ENCODE measurements at places on chromosomes 4 and X. TPM values are rescaled to one million over a fixed set of nuclear protein-coding genes. Genes with fewer than 3 reads are reported as not detected.
A peak's percentile ranks its signal among the peaks of the same experiment; 100 is the strongest.

Gene GLOD5
- not detected for total RNA-seq

Gene LGI2
- total RNA-seq, result 2.2 TPM

Gene SUPT20HL1
- total RNA-seq, result not detected

Gene PNCK
- total RNA-seq, result 0.73 TPM

Gene AKAP4
- not detected for total RNA-seq

Gene HEPH
- 11.1 TPM for total RNA-seq

Gene LETM1
- 32.5 TPM for total RNA-seq

DNA sequence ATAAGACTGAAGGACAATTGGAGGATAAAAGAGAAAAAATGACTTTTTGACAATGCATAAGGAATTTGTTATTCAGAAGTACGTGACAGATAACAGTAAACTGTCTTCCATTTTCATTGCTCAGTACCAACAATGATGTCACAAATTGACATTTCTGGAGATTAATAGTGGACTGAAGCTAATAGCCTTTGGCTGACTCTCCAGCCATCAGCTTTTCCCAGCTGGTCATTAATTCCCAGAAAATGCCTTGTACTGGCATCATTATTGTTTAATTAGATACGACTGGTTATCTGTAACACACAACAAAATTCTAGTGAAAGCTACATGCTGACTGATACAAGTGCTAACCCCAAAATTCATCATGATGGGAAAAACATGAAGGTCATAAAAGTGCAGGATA, 147.9 kb upstream of the FGF13 start:
- no peak for DNase-seq
- H3K27ac ChIP-seq, result no peak overlapping the region
- no peaks in the 10 kb centered on the region for H3K27me3 ChIP-seq
- H3K36me3 ChIP-seq, result no peaks in the 10 kb centered on the region

DNA sequence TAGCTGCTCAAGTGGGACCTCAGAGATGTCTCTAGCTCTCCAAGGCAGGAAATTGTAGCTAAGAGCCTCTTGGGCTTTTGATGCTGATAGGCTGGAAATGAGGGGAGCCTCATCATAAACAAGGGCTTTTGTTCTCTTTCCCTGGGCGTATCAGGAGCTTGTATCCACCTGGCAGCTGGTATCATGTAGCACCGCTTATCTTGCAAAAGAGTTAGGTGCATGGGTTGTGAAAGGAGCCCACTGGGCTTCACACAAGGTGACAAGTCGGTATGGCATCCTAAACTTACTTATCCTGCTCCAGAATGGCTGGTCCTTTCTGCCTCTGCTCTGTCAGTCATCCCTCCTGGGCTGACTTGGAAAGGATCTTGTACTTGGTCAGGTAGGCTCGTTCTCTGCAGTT, 565.8 kb downstream of the GRXCR1 start:
- no peaks in the 10 kb centered on the region for H3K27me3 ChIP-seq
- H3K4me1 ChIP-seq, result no peaks in the 10 kb centered on the region
- H3K36me3 ChIP-seq, result no peaks in the 10 kb centered on the region
- H3K4me3 ChIP-seq, result no peak overlapping the region
- no peak overlapping the region for H3K27ac ChIP-seq

GRCh38 chrX:7841084-7841805, 1.7 kb upstream of the VCX start:
- no peaks in the 10 kb centered on the region for H3K4me1 ChIP-seq
- H3K27me3 ChIP-seq, result no peaks in the 10 kb centered on the region
- no peak for DNase-seq
- no peak overlapping the region for H3K4me3 ChIP-seq

DNA sequence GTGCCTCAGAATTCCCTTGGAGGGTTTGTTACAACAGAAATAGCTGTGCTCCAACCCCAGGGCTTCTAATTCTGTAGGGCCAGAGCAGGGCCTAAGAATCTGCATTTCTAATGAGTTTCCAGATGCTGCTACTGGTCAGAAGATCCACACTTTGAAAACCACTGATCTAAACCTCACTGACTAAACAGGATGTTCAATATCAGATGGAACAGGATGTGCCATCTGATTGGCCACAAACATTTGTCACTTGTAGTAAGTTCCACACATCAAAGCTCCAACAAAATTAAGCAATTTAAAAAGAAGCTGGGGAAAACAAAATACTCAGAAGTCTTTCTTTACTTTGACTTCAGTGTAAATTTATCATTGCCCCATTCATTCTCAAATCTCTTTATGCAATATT, 14.3 kb downstream of the CASK start:
- H3K27me3 ChIP-seq, result no peaks in the 10 kb centered on the region
- H3K4me3 ChIP-seq, result no peak overlapping the region
- H3K27ac ChIP-seq, result no peak overlapping the region
- no peak for DNase-seq
- H3K36me3 ChIP-seq, result no peaks in the 10 kb centered on the region

DNA sequence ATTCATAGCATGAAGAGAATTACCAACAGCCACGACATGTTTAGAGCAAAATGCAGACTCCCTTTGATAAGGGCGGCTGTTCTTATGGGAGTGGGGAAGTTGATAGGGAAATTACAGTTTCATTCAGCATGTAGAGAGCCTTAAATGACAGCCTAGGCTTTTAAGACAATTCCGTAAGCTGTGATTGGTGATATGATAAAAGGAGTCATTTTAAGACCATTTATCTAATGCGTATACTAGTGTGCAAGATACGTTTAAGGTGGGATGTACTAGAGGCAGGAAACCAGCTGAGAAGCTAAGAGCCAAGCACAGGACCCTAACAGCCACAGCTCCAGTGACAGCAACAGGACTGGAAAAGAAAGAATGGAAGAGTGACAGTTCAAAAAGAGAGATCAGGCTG, 102.2 kb upstream of the ZFP42 start:
- H3K36me3 ChIP-seq, result no peaks in the 10 kb centered on the region
- H3K4me3 ChIP-seq, result no peak overlapping the region
- no peaks in the 10 kb centered on the region for H3K27me3 ChIP-seq

DNA sequence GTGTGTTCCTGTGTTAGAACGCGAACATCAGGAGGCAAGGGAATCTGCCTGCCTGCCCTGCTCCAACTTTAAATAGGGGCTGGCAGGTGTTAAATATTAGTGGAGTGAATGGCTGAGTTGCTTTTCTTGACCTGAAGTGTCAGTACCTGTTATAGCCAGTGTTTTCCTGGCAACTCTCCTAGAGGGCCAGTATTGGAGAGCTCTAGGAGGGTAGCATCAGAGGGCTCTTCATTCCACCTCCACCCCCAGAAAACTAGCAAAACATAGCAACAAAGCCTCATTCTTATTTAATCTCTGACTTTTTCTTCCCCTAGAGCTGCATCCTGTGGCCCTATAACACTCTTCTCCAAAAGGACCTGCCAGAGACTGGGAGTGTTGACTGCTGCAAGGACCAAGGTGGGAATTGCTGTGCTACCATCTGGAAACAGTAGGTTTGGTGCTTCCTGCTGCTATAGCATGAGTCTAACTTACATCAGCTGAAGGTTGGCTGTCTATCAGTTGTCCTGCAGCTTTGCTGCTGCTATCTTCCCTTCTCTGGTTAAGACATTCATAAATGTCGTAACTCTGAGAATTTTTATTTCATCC, 33.5 kb downstream of the SGMS2 start:
- no peak for DNase-seq
- no peaks in the 10 kb centered on the region for H3K27me3 ChIP-seq
- H3K27ac ChIP-seq, result no peak overlapping the region
- no peaks in the 10 kb centered on the region for H3K4me1 ChIP-seq
- H3K36me3 ChIP-seq, result no peaks in the 10 kb centered on the region

GRCh38 chr4:105652286-105652888, 56.1 kb downstream of the INTS12 start:
- no peak for DNase-seq
- no peaks in the 10 kb centered on the region for H3K36me3 ChIP-seq
- no peaks in the 10 kb centered on the region for H3K4me1 ChIP-seq
- no peaks in the 10 kb centered on the region for H3K27me3 ChIP-seq

DNA sequence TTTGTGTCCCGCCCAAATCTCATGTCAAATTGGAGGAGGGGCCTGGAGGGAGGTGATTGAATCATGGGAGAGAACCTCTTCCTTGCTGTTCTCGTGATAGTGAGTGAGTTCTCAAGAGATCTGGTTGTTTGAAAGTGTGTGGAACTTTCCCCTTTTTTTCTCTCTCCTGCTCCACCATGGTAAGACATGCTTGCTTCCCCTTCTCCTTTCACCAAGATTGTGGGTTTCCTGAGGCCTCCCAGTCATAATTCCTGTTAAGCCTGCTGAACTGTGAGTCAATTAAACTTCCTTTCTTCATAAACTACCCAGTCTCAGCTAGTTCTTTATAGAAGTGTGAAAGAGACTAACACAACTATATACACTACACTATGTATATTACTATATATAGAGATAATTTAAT, 697.8 kb upstream of the HS3ST1 start:
- H3K36me3 ChIP-seq, result no peaks in the 10 kb centered on the region
- H3K27ac ChIP-seq, result no peak overlapping the region
- no peaks in the 10 kb centered on the region for H3K4me1 ChIP-seq
- H3K27me3 ChIP-seq, result no peaks in the 10 kb centered on the region
- no peak overlapping the region for H3K4me3 ChIP-seq
- DNase-seq, result no peak

DNA sequence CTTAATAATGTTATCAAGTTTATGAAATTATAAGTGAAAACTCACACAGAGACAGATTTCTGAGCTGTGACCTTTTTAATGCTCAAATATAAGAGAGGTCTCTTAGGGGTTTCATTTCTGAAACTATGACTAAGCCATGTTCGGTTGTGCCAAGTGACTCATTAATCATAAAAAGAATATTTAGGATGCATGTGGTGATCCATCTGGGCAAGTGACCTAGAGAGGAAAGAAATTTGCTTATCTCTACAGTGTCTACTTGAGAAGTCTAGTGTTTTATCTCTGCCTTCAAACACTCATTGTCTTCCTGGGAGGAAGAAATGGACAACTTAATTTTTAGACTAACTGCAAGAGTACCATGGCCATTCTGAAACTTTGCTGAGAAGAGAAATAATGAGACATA, 545.3 kb upstream of the GRID2 start:
- H3K27ac ChIP-seq, result no peak overlapping the region
- H3K36me3 ChIP-seq, result no peaks in the 10 kb centered on the region
- no peak for DNase-seq
- H3K27me3 ChIP-seq, result no peaks in the 10 kb centered on the region
- no peaks in the 10 kb centered on the region for H3K4me1 ChIP-seq

DNA sequence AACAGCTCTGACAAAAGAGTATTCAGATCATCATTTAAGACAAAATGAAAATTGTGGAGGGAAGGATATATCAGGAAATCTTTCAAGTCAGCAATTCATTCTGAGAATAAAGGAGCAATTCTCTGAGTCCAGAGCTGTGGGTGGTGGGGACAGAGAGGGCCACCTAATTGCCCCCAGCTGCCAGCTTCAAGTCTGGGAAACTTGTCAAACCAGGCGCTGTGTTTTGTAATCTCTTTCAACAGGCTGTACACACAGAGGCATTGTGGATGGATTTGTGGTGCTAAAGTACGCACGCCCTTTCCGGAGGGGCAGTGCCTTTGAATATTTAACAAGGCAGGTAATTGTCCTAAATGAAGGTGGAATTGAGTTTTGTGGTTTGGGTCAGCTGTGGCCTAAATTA, 591.1 kb upstream of the BOD1L1 start:
- no peak overlapping the region for H3K4me3 ChIP-seq
- H3K27ac ChIP-seq, result peak overlapping the region; percentile 43
- H3K36me3 ChIP-seq, result no peaks in the 10 kb centered on the region
- no peak for DNase-seq
- H3K4me1 ChIP-seq, result no peaks in the 10 kb centered on the region
- H3K27me3 ChIP-seq, result no peaks in the 10 kb centered on the region

- no peak overlapping the region for H3K27ac ChIP-seq
- no peak for DNase-seq
- no peaks in the 10 kb centered on the region for H3K36me3 ChIP-seq
- H3K27me3 ChIP-seq, result no peaks in the 10 kb centered on the region
- H3K4me1 ChIP-seq, result no peaks in the 10 kb centered on the region
Observed at GRCh38 chr4:96016634-96017299, 176.9 kb downstream of the PDHA2 start.

GRCh38 chr4:76737180-76737579, 160.8 kb downstream of the SOWAHB start:
- H3K4me1 ChIP-seq, result peaks cover 7% of the 10 kb centered on the region
- no peaks in the 10 kb centered on the region for H3K36me3 ChIP-seq
- no peak for DNase-seq
- H3K27ac ChIP-seq, result no peak overlapping the region
- no peak overlapping the region for H3K4me3 ChIP-seq
- no peaks in the 10 kb centered on the region for H3K27me3 ChIP-seq

DNA sequence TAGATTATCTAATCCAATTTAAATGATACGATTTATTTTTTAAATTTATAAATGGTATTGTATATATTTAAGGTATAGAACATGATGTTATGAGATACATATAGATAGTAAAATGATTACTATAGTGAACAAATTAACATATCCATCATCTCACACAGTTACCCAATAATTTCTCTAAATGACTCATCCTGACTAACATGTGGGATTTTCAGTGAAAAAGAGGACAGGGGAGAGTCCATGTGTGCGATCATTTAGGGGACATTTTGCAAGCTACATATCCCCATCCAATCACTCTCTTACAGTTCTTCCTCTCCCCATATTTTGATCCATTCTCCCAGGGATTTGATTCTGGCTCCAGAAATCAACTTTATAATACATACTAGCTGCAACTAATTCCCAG, 88.2 kb downstream of the ABCB7 start:
- DNase-seq, result no peak
- H3K4me3 ChIP-seq, result no peak overlapping the region
- H3K36me3 ChIP-seq, result no peaks in the 10 kb centered on the region
- H3K27me3 ChIP-seq, result no peaks in the 10 kb centered on the region

DNA sequence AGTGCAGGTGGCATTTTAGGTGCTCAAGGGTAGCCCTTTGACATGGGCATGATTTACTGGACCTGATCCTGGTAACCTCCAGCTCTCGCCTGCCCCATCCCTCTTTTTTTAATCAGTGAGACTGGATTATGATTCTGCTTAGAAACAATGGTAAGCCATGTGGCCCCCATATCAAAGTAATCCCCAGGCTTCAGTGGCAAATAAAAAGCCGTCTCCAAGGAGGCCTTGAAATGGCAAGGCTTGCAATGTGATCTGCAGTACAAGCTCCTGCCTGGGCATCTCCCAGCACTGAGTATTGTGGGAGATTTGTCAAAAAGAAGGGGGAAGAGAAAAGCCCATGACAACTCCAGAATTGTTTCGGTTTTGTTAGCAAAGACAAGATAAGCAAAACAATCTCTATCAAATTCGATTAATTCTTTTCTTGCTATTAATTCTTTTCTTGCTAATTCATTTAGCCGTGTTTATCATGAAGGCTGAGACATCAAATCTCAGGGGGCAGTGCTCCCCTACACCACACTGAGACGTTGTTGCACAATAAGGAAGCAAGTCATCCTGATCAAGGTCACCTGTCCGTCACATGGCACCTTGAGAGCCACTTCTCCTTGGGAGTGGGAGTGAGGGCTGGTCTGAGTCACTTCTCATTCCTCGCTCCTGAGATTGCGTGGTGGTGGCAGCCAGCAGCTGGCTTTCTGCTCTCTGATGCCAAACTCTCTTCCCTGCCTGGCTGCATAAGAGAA, 312.7 kb upstream of the GATB start:
- no peaks in the 10 kb centered on the region for H3K4me1 ChIP-seq
- DNase-seq, result peak; percentile 24
- no peaks in the 10 kb centered on the region for H3K27me3 ChIP-seq
- no peak overlapping the region for H3K27ac ChIP-seq
- H3K36me3 ChIP-seq, result no peaks in the 10 kb centered on the region
- H3K4me3 ChIP-seq, result no peak overlapping the region
